ENCODE measurements at places on chromosomes 5 and 9. TPM values are rescaled to one million over a fixed set of nuclear protein-coding genes. Genes with fewer than 3 reads are reported as not detected.

HTR1A gene
- not detected for total RNA-seq

DNA sequence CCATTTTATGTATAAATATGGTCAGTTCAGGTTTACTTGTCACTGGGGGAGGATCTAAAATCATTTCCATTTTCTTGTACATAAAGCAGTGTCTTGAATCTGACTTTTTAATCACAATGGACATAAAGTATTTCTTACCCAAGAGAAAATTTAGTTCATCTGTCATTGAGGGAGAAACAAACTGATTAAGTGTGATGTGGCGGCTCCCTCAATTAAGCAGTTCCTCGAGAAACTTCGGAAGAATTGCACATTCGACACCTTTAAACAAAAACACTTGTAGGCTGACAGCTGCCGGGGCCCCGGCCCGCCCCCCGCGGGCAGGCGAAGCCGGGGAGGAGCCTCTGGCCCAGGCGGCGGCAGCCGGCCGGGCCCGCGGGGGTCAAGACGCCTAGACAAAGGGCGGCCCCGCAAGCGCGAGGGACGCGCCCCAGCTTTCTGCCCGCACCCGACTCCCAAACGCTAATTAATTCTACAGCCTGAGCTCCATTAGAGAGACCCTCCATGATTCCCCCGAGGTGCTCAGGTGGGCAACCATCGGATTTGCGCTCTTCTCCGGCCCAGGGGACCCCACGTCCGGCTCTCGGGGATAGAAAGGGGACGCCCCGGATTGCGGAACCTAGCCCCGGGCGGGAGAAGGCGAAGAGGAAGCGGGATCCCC lies 750 bp downstream of the TRIM36 start:
- no peak for DNase-seq

- no peak for DNase-seq
Observed at GRCh38 chr9:126763130-126763764, 41.6 kb upstream of the ZBTB43 start.

- no peak for DNase-seq
Observed at GRCh38 chr9:76342858-76343257, 51.4 kb downstream of the RFK start.

DNA sequence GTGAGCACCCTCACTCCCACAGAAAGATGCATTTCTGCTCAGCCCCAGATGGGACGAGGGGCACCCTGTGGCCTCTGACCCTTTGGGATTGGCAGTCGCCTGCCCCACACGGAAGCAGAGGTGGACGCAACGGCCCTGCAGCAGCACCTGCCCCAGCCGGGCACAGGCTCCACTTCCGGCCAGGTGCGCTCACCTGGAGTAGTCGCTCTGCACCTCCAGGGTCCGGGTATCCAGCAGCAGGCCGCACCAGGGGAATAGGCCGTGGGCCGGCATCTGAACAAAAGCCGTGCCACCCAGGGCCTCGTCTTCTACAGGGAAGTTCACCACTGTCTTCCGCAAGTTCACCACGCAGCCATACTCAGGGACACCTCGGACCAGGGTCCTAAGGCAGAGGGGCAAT lies 30.7 kb downstream of the TERT start:
- DNase-seq: no peak

LCN1 gene
- total RNA-seq: not detected

DNA sequence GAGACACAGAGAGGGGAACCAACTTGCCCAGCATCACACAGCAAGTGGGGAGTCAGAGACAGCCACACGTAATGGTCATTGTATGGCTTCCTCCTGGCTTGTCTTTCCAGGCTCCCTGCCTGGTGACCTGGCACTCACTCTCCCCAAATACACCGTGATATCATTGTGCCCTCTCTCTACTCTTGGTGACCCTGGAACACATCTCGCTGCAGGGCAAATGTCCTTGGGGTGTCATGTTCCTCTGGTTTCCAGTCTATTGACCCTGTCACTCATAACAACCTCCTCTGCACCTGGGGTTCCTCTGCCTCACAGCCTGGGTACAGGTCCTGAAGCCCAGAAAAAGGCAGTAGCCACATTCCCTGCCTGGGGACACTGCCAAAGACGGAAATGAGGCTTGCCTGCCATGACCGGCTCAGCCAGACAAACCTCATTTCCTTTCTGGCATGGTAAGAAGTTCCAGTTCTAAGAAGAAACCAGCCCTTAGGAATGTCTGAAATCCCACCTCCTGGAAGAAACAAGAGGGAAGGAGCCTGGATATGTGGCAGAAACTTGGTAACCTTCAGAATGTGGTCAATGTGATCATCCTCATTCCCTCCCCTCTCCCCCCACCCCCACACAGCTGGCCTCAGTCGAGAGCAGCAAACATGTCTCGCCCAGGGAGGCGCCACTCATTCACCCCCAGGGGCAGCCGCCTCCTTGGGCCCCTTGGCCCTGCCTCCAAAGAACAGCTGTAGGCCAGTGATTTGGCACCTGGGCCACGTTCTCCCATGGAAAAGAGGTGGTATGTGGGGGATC lies 30.6 kb upstream of the SMU1 start:
- DNase-seq: peak; percentile 29

- DNase-seq: no peak
Observed at GRCh38 chr5:158899792-158900191, 199.9 kb downstream of the EBF1 start.

ATOX1 gene
- total RNA-seq: 88.0 TPM

- DNase-seq: no peak
Observed at GRCh38 chr5:85647349-85648127, 970.2 kb upstream of the COX7C start.

GRCh38 chr5:17056141-17056631 lies 120.1 kb upstream of the MYO10 start:
- DNase-seq: no peak

XRCC4 gene
- 7.6 TPM for total RNA-seq

DNA sequence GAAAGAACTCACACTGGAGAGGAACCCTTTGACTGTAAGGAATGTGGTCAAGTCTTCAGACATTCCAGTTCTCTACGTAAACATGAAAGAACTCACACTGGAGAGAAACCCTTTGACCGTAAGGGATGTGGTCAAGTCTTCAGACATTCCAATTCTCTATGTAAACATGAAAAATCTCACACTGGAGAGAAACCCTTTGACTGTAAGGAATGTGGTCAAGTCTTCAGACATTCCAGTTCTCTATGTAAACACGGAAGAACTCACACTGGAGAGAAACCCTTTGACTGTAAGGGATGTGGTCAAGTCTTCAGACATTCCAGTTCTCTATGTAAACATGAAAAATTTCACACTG lies 32.6 kb downstream of the MAPK9 start:
- DNase-seq: no peak

Measured in mucosa of gallbladder (tissue), 1 donor.